ENCODE measurements at places on chromosomes 12 and 14. TPM values are rescaled to one million over a fixed set of nuclear protein-coding genes. Genes with fewer than 3 reads are reported as not detected.

NGB gene
- not detected for total RNA-seq

RHOJ gene
- 112 TPM for total RNA-seq

GDF3 gene
- total RNA-seq, result not detected

RNFT2 gene
- total RNA-seq, result 1.4 TPM

OLR1 gene
- not detected for total RNA-seq

MGST1 gene
- total RNA-seq, result 6.5 TPM

CIDEB gene
- total RNA-seq, result 1.4 TPM

RNASE3 gene
- not detected for total RNA-seq

SLC17A8 gene
- total RNA-seq, result not detected

GDF11 gene
- total RNA-seq, result 3.3 TPM

Measured in endothelial cell of coronary artery (primary cell).